ENCODE measurements at places on chromosomes 6 and 20. TPM values are rescaled to one million over a fixed set of nuclear protein-coding genes. Genes with fewer than 3 reads are reported as not detected.

- H3K27me3 ChIP-seq = no peaks in the 10 kb centered on the region
- no peak overlapping the region for H3K4me3 ChIP-seq
- H3K4me1 ChIP-seq = peaks cover 21% of the 10 kb centered on the region
- DNase-seq = no peak
- no peaks in the 10 kb centered on the region for H3K36me3 ChIP-seq
- H3K27ac ChIP-seq = no peak overlapping the region
These were observed 28.1 kb upstream of the RALGAPA2 start for GRCh38 chr20:20740541-20740940.

DNA sequence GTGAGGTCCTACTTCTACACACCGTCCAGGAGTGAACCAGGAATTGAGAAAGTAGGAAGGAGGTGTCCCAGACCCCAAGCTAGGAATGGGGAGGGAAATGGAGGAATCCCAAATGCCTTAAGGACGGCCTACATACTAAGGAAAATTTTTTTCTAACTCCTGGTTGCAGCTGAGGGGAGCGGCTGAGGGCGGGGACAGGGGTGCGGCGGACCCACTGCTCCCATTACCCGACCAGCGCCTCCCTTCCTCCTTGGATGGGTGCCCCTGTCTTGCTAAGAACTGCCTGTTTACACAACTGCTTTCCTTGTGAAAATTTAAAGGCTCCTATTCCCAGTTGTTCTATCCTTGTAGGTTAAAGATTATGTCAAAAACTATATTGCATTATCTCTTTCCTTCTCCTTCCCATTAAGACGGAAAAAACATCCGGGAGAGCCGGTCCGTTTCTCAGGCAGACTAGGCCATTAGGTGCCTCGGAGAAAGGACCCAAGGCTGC is 699 bp upstream of the HSPA1B start:
- H3K4me3 ChIP-seq = peak overlapping the region; percentile 69
- peak; percentile 91 for DNase-seq
- H3K27me3 ChIP-seq = no peaks in the 10 kb centered on the region
- H3K36me3 ChIP-seq = no peaks in the 10 kb centered on the region

Gene SLC35B3
- total RNA-seq = 11.6 TPM

- no peaks in the 10 kb centered on the region for H3K36me3 ChIP-seq
- H3K4me1 ChIP-seq = no peaks in the 10 kb centered on the region
- no peak overlapping the region for H3K27ac ChIP-seq
- H3K4me3 ChIP-seq = no peak overlapping the region
- H3K27me3 ChIP-seq = no peaks in the 10 kb centered on the region
- no peak for DNase-seq
These were observed 128.8 kb upstream of the STMND1 start for GRCh38 chr6:16973051-16973450.

DNA sequence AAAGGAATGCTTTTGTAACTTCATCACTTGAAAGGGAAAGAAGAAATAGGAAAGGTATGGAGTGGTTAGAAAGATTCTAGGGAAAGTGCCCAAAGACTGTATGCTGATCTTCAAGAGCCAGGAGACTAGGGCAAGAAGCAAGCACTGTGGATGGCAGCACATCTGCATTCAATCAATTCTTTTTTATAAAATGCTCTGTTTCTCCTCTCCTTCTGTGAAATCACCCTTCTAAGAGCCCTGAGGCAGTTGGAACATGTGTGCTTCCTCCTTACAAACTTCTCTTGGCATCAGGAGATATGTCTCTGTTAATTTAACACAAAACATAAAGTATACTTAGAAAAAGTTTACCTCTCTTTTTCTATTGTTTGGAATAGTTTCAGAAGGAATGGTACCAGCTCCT is 1162.2 kb upstream of the GJE1 start:
- no peaks in the 10 kb centered on the region for H3K27me3 ChIP-seq
- no peaks in the 10 kb centered on the region for H3K4me1 ChIP-seq
- H3K36me3 ChIP-seq = no peaks in the 10 kb centered on the region
- no peak overlapping the region for H3K27ac ChIP-seq
- H3K4me3 ChIP-seq = no peak overlapping the region
- DNase-seq = no peak

DNA sequence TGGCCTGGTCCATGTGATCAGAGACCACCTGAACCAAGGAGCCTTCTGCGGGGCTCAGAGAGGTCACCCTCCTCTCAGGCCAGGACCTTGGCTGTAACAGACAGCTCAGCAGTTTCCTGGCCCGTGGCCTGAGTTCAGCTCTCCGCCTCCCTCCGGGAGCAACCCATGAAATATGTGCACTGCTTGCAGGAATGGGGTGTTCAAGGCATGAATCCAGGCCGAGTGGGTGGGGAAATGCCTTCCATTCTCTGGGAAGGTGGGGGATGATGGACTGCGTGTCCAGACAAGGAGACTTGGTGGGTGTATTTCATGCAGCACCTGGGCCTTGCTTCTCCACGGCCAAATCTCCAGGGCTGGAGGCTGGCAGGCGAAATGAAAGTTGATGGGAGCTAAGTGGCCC is 46.0 kb downstream of the SIRPA start:
- H3K4me1 ChIP-seq = no peaks in the 10 kb centered on the region
- no peaks in the 10 kb centered on the region for H3K36me3 ChIP-seq
- H3K4me3 ChIP-seq = no peak overlapping the region
- no peak for DNase-seq

DNA sequence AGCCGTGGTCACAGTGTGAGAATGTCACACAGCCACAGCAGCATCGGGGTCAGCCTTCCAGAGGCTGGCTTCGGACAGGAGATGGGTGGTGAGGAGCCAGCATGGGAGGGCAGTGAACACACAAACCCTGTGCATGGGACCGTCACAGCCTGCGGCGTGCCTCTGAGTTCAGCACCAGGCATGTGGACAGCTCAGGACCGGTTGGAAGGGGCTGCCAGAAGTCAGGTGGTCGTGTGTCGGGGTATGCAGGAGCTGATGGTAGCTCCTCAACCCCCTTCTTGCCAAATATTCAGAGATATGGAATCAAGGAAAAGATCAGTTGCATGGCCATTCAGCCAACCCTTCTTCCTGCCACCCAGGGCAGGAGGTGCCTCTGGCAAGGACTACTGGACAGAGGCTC is 28.2 kb downstream of the MYT1 start:
- H3K4me3 ChIP-seq = no peak overlapping the region
- no peaks in the 10 kb centered on the region for H3K36me3 ChIP-seq
- no peak for DNase-seq
- H3K27me3 ChIP-seq = no peaks in the 10 kb centered on the region
- H3K27ac ChIP-seq = no peak overlapping the region

DNA sequence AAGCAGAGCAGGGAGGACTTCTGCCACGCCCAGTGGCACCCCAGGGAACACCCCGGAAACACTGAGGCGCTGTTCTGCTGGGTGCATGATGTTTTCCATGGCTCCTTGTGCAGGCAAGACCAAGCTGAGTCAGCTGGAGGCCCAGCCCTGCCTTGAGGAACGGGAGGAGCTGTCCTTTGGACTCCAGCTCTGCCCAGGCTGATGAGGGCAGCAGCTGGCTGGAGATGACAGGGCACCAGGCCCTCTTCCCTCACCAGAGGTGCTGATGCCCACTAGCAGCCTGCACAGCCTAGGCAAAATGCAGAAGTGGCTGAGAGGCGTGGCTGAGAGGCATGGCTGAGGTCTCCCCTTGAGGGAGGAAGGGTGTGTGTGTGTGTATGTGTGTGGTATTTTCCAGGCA is 2.4 kb downstream of the C6orf132 start:
- H3K27me3 ChIP-seq = no peaks in the 10 kb centered on the region
- H3K4me3 ChIP-seq = no peak overlapping the region
- peaks cover 9% of the 10 kb centered on the region for H3K4me1 ChIP-seq

Gene STMND1
- 19.3 TPM for total RNA-seq

GRCh38 chr6:1586256-1586655 is 23.5 kb upstream of the FOXC1 start:
- H3K27ac ChIP-seq = no peak overlapping the region
- no peak for DNase-seq
- no peaks in the 10 kb centered on the region for H3K4me1 ChIP-seq

DNA sequence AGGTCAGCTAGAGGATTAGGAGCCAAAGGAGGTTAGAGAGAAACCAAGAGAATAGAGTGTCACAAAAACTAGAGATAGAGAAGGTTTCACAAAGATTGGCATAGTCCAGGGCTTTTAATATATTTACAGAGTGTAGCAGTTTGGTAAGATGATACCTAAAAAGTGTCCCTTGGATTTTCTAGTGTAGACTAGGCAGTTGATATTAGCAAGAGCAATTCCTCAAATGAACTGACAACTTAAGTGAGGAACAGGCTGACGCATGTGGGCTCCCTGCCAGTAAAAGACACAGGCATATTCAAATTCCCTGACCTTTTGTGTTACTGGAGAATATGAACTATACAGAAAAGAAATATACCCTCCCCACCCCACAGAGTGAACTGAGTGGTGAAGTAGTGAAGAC is 40.1 kb downstream of the VTA1 start:
- no peaks in the 10 kb centered on the region for H3K36me3 ChIP-seq
- peak; percentile 66 for DNase-seq
- H3K27ac ChIP-seq = peak overlapping the region; percentile 11
- no peak overlapping the region for H3K4me3 ChIP-seq

Data from testis (tissue), 5 donors.